ENCODE measurements at places on chromosomes 12 and 14.

DNA sequence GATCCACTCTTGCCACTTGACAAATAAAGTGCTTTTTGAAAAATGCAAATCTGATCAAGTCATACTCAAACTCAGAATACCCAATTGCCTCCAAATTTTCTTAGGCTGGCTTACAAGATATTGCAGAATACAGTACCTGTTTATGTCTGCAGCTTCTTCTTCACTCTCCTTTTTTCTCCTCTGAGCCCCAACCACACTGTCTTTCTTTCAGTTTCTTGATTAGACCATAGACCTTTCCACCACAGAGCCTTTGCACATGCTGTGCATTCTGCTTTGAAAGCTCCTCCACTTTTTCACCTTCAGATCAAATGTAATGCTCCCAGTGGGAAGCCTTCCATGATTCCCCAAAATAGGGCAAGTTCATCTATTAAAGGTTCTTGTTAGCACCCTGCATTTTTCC lies 13.9 kb upstream of the GYS2 start:
- no peak for DNase-seq

- no peak for DNase-seq
Observed at GRCh38 chr12:84756961-84757360, 155.6 kb downstream of the SLC6A15 start.

GRCh38 chr14:96261053-96261452 lies 5.0 kb downstream of the BDKRB1 start:
- DNase-seq = no peak

- no peak for DNase-seq
Observed at GRCh38 chr14:90816681-90817436, 629 bp upstream of the TTC7B start.

DNA sequence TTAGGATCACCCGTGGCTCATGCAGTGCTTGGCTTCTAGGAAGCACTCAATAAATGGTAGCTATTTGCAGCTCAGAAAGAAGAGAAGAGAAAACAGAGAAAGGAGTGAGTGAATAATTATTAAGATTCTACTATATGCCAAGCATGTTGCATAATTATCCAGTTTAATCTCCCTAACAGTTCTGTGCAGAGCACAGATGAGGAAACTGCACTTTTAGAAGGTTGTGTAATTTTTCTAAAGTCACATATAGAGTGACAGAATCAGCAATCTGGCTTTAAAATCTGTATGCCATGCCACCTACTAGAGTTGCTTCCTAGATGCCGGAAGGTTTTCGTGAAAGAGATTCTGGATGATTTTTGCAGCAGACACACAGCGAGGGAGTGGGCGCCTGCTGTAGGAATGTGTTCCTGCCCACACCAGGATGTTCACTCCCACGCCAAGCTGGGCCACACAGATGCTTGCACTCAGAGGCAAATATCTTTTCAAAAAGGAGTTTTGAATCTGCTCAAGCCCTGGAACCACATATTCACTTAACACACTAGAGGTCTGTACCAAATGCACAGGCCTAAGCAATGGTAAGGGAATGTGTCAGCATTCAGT lies 50.2 kb upstream of the SMCO2 start:
- no peak for DNase-seq

- DNase-seq = no peak
Observed at GRCh38 chr14:20434701-20435581, 1.0 kb downstream of the KLHL33 start.

DNA sequence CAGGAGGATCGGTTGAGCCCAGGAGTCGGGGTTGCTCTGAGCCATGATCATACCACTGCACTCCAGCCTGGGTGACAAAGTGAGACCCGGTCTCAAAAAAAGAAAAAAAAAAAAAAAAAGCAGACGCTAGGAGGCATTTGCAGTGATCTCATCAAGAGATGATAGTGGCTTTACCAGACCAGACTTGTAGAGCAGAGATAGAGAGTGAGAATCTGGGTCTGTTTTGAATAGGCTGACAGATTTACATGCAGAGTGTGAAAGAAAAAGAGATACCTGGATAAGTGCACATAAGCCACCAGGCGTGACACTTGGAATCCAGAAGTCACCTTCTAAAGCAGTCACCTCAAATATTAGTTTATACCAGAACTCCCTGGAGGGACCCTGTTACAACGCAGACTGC lies 21.1 kb upstream of the FLRT2 start:
- no peak for DNase-seq

- DNase-seq = no peak
Observed at GRCh38 chr14:81147140-81147897, 73.4 kb downstream of the GTF2A1 start.

DNA sequence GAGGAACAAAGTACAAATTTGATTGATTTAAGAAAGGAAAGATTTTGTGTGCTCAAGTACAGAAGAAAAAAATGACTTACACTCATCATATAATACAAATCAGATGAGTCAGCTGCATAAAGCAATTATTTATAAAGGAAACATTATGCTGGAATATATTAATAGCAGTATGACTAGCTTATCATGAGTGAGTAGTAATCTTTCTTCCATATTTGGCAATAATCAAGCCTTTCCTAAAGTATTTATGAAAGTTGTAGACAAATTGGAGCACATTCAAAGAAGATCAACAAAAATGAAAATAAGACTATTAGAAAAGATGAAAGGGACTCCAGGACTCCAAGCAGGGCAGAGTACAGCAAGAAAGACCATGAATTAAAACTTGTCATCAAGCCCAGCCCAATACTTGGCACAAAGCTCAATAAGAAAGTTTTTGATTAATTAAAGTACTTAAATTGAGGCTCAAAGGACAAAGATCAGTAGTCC lies 32.8 kb downstream of the CCER1 start:
- DNase-seq = no peak

DNA sequence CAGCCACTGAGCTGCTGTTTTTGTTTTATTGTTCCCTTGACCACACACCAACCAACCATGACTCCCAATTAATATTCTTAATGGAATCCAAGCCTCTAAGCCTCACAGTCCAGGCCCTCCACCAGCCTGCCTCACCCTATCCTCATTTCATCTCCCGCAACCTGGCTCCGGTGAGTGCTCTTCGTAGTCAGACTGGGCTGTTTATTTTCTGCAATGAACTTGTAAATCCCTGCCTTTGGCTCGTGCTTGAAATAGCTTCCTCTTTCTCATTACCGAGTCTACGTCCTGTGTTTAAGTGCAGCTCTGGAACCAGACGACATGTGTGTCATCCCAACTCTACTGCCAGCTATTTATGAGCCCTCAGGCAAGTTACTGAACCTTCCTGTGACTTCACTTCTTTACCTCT lies 12.4 kb upstream of the ETFBKMT start:
- no peak for DNase-seq

GRCh38 chr12:70106347-70106746 lies 136.9 kb upstream of the CNOT2 start:
- no peak for DNase-seq

GRCh38 chr12:105721051-105721825 lies 390.7 kb downstream of the C12orf75 start:
- DNase-seq = no peak

DNA sequence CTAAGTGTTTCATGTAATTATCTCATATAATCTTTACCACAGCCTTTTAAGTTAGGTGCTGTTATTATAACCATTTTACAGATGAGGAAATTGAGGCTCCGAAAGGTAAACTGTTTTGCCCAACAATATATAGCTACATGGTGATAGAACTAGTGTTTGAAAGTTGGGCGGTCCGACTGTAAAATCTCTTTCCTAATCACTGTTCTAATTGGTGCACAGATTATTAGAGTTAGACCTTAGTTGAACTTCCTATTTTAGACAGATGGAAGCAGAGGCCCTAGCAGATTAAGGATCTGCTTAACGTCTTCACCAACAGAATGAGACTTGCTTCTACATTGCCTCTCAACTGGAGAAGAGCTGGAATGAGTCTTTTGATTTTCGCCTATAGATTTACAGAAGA lies 30.0 kb upstream of the DUSP6 start:
- no peak for DNase-seq

GRCh38 chr12:29545102-29545467 lies 47.6 kb upstream of the OVCH1 start:
- no peak for DNase-seq

DNA sequence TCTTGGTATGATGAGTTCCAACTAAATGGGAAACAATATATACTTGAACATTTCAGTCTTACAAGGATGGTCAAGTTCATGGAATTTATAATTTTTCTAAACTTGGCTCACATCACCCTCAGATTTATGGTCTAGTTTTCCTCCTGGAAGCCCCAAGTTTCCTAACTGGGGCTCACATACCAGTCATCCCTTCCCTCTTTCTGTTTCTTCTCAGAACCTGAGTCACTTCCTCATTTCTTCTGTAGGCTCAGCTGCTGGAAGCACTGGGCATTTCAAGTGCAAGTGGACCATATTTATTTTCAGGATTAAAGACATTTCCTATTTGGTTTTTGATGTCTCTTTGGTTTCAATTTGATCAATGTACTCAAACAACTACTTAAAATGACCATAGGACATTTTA lies 55.4 kb downstream of the GRIP1 start:
- no peak for DNase-seq

- no peak for DNase-seq
Observed at GRCh38 chr14:32821964-32822653, 116.6 kb upstream of the NPAS3 start.

GRCh38 chr14:101979666-101980065 lies 15.3 kb downstream of the DYNC1H1 start:
- no peak for DNase-seq

DNA sequence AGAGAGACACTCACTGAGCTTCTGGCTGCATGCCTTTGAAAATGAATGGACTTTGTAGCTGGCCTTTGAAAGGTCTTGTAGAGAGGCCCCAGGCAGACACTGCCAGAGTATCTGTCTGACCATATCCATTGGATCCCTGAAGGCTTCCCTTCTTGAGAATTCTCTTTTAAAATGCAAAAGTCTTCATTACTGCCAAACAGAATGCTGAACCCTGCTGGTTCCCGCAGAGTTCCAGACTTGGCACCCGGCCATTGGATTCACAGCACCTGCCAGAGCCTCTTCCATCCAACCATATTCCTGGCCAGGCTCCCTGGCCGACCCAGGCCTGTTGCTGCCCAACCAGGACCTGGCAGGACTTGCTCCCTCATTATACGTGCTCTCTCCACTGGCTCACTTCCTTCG lies 182.5 kb downstream of the GXYLT1 start:
- no peak for DNase-seq

GRCh38 chr12:75505706-75506312 lies 5.6 kb downstream of the KRR1 start:
- DNase-seq = no peak

DNA sequence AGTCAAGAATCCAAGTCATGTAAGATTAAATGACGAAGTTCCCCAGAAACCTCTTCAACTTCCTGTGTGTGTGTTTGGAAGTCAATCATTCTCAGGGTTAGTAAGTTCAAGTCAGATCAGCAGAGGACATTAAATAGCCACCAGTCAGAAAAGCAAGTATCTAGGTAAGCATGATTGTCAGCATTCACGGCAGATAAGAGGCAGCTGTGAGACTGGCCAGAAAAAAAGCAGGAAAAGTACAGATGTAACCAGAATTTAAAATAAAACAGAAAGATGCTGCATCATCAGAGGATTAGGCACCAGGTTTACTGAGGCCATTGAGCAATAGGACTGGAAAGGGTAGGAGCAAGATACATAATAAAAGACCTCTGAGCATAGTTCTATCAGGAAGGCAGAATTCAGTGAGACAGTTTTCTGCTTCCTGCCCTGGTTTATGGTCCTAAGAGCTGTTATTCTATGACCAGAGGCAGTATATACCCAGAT lies 606.9 kb downstream of the FSCB start:
- DNase-seq = no peak

DNA sequence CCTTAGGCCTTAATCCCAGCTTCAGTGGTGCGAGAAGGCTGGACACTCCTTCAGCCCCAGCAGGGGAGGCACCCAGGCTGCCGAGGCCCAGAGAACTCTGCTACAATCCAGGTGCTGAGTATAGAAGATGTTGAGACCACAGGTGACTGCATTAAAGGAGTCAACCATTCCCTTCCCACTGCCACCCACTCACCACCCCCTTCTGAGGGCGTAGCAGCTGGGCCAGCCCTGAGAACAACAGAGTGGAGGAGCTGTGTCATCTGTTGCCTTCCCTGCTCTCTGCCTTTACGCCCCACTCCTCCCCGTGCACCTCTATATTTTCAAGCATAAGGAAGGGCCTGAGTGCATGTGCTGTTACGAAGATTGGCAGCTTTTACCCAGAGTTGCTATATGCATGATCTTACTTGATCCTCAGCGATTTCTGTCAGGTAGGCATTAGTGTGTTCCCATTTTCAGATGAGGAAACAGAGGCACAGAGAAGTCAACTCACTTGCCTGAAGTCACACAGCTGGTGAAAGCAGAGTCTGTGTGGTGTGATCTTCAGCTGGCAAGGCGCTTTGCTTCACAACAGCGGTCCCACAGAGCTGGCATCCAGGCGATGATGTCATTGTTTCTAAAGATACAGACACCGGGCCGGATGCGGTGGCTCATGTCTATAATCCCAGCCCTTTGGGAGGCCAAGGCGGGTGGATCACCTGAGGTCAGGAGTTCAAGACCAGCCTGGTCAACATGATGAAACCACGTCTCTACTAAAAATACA lies 46.7 kb downstream of the RIN3 start:
- DNase-seq = no peak

- no peak for DNase-seq
Observed at GRCh38 chr14:24389226-24389848, 9.5 kb upstream of the NYNRIN start.

DNA sequence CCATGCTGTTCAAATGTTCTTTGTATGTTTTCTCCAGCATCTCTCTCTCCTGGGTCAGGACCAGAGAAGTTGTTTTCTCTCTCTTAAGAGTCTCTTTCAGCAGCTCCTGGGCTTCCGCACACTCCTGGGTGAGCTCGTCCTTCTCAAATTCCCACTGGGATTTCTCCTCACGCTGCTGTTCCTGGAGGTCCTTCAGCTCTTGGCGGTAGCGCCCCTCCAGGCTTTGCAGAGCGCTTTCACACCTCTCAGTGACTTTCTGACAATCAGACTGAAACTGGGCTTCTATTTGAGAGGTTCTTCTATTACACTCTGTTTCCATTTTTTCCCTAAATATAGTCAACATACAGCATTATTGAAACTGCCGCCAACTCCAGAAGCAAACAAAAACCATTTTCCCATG lies 72.7 kb downstream of the NIN start:
- DNase-seq = no peak

DNA sequence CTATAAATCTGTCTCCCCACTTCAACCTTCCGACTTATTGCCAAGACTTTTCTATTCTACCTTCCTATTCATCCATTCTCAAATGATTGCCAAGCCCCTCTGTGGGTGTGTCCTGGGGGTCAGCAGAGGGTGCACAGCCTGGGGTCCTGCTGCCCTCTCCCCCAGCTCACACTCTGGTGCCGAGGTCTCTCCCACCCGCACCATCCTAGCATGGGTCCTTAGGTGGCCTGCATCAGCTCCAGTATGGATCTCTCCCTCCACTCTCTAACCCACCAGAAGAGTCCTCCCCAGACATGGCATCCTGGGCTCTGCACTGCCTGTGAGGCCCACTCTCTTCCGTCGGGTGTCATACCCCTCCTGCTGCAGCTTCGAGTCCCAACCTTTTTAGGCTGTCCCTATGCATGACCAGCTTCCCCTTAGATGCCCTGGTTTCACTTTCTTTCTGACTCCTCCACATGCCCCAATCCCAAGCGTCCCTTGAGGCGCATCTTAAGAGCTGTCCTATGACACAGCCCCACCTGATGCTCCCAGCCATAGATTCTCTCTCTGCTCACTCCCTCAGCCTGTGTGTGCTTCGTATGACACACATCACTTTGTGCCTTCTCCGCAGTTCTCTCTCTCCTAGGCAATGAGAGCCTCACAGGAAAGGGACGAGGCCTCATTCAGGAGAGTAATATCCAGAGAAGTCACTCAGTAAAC lies 43.9 kb downstream of the GIT2 start:
- DNase-seq = no peak

Data from D721Med (cell line).